Astrocyte (in vitro differentiated cells and primary cell): ENCODE measurements at places on chromosomes 6 and 20. TPM values are rescaled to one million over a fixed set of nuclear protein-coding genes. Genes with fewer than 3 reads are reported as not detected.

Gene EMILIN3
- total RNA-seq: 0.20 TPM in 1 of 2 replicates, not detected in the other

- peak; percentile 84 for DNase-seq
Measured at GRCh38 chr6:26241033-26241895, 123.7 kb upstream of the BTN3A2 start.

Gene REM1
- not detected in 2 replicates for total RNA-seq

Gene GTF3C6
- total RNA-seq: 105 and 116 TPM in 2 replicates

DNA sequence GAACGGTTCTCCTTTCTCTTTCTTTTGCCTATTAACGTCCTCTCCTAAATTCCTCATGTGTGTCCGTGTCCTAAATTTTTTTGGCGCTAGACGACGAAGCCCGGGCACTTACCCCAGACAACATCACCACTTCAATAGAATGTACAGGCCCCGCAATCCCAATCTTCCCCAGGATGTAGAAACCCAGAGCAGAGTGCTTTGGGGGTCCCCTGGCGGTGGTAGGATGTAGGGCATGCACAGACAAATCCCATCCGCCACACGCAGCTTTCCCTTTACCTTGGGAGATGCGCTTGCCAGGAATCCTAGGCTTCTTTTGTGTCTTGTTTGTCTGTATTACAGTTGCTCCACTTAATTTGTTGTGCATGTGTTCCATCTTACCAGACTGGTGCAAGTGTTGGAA, 417.3 kb upstream of the ARID1B start:
- DNase-seq: no peak

Gene PSORS1C1
- total RNA-seq: 8.8 and 9.2 TPM in 2 replicates
